Bronchial epithelial cell (primary cell): ENCODE measurements at places on chromosomes 6 and 20. TPM values are rescaled to one million over a fixed set of nuclear protein-coding genes. Genes with fewer than 3 reads are reported as not detected.

LGSN gene
- under 0.01 TPM in 2 replicates for total RNA-seq

LRP11 gene
- total RNA-seq, result 108 and 129 TPM in 2 replicates

RWDD1 gene
- total RNA-seq, result 19.5 and 19.6 TPM in 2 replicates

ELOVL4 gene
- total RNA-seq, result 6.1 and 15.0 TPM in 2 replicates

DUSP15 gene
- total RNA-seq, result not detected in 2 replicates

KCNS1 gene
- 0.53 and 0.90 TPM in 2 replicates for total RNA-seq

SERINC3 gene
- total RNA-seq, result 82.4 and 107 TPM in 2 replicates

SCGN gene
- total RNA-seq, result not detected in 2 replicates

FOXA2 gene
- 5.1 and 6.8 TPM in 2 replicates for total RNA-seq

TCF21 gene
- 0.26 TPM in 1 of 2 replicates, not detected in the other for total RNA-seq

NOX3 gene
- total RNA-seq, result not detected in 2 replicates

NRSN1 gene
- total RNA-seq, result not detected in 2 replicates

PPP1R11 gene
- 19.0 and 23.4 TPM in 2 replicates for total RNA-seq

LAMA2 gene
- total RNA-seq, result under 0.01 and 2.6 TPM in 2 replicates

TMC2 gene
- total RNA-seq, result not detected in 2 replicates

ZNF322 gene
- total RNA-seq, result 13.7 and 16.8 TPM in 2 replicates
